HT1080 (cell line): ENCODE measurements at places on chromosomes 5 and 9. TPM values are rescaled to one million over a fixed set of nuclear protein-coding genes. Genes with fewer than 3 reads are reported as not detected.

The LCN9 gene
- not detected in 2 replicates for total RNA-seq

The SOHLH1 gene
- 0.23 TPM in 1 of 2 replicates, not detected in the other for total RNA-seq

The SLF1 gene
- 16.0 and 20.7 TPM in 2 replicates for total RNA-seq

The OR1J1 gene
- total RNA-seq: not detected in 2 replicates

The RANBP3L gene
- 0.18 and 0.50 TPM in 2 replicates for total RNA-seq

The ANKDD1B gene
- 0.03 TPM in 1 of 2 replicates, not detected in the other for total RNA-seq

The B4GALT1 gene
- 14.5 and 23.6 TPM in 2 replicates for total RNA-seq

The TAF11L5 gene
- not detected in 2 replicates for total RNA-seq
